ENCODE measurements at places on chromosomes 1 and 21.

DNA sequence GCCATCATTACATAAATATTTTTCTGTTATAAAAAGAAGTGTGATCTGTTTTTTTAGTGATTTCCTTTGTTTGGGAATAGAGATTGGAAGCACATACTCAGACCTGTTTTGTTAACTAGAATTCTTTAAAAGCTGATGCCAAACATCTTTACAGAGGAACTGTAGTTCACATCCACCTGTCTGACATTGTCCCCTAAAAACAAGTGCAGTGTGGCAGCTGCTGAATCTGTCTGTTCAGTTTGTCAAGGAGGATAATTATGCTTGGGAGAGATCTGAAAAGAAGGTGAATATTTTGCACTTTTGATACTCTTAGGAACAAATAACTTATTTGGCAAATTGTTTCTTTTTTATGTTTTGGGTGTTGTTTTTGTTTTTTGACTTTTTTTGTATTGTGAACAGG is 13.6 kb downstream of the AGMAT start:
- no peak for DNase-seq

GRCh38 chr1:237566581-237566980 is 324.1 kb downstream of the ZP4 start:
- DNase-seq = no peak

DNA sequence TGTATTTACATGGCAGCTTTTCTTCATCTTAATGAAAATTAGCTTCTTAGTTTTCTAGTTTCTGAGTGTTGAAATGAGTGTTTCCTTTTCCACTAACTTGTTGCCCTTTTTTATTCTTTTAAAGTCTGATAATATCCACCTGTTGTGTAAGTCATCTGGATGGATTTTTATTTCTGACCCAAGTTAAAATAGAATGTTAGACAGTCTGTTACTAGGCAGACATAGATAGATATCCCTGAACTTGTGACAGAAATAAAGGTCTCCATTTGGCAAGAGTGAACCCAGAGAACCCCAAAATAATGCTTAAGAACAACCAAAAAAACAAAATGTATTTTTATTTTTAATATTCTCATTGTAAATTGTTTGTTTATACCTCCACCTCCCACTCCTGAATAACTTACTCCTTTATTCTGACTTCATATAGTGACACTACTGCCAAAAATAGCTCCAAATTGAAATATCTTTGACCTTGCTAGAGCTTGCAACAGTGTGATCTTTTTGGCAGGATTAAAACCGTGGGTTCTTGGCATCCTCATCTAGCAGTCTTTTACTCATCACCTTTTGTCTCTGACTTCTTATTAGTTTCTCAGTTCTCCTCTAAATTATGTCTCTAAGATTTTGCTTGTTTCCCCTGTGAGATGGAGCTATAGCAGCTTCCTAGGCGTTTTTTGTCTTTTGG is 26.9 kb upstream of the SH3D21 start:
- no peak for DNase-seq

DNA sequence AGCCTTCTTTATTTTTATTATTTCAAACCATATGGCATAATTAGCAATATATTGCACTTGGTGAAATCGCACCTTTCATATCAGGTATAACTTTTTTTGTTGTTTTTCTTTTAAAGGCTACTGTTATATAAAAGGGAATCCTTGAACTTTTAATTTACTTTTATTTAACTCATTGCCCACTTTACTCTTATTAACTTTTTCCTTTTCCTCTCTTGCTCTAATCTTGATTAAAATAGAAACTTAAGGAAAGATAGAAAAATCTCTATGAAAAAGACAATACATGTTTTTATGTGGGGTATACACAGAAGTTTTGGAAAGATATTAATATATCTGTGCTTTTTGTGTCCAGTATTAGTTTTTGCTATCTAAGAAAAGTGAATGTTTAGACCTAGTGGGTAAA is 805.8 kb downstream of the USP25 start:
- DNase-seq = no peak

GRCh38 chr21:38712071-38712470 is 93.7 kb upstream of the ETS2 start:
- DNase-seq = no peak

DNA sequence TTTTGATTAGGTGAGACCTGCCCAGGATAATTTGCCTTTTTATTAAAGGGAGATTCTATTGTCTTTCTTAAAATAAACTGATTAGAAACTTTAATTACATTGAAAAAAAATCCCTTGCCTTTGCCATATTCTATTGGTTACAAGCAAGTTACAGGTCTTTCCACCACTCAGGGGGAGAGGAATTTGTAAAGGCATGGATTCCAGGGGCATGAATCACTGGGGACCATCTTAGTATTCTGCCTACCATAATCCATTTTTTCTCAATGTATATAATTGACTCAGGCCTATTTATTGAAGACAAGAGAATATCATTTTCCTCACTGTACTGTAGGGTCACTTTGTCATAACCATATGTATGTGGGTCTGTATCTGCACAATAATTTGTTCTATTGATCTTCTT is 124.3 kb upstream of the PDE4B start:
- no peak for DNase-seq

DNA sequence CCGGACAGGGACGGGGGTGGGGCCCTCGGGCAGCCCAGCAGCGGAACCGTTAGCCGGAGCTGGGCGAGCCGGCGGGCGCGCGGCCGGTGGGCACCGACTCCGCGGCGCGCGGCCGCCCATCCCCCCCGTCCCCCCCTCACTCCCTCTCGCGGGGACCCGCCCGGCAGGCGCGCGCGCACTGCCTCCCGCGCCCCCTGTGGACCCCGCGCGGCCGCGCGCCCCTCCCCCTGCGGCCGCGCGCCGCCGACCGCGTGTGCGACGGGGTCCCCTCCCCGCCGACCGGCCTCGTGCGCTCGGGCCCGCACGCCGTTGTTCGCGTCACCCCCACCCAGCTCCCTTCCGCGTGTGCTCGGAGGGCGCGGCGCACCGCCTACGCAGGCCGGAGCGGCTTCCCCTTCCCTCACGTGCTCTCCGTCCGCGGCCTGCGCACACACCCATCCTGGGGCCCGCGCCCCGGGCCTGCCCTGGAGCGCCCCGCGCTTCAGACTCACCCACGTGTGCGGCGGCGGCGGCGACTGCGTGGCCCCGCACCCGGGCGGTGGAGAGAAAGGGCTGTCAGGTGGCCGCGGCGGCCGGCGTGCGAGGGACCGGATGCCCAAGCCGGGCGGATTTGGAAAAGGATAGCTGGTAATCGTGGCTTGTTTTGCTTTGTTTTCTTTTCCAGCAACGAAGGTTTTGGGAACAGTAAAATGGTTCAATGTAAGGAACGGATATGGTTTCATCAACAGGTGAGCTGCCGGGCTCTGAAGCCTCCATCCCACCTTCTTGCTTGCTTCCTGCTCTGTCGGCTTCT is 717 bp downstream of the YBX1 start:
- DNase-seq = peak; percentile 55

- DNase-seq = peak; percentile 17
These were observed at the start of gene MAP3K6 for GRCh38 chr1:27366411-27367159. TSS of gene MAP3K6 (minus strand) at chr1:27366961. CDS start at chr1:27366597, 364 bp downstream.

- no peak for DNase-seq
These were observed 18.6 kb upstream of the HSPG2 start for GRCh38 chr1:21955501-21956281.

- DNase-seq = peak; percentile 34
These were observed 23.0 kb upstream of the LRRC8C start for GRCh38 chr1:89609781-89610456.

GRCh38 chr1:201311356-201312011 is 28.2 kb downstream of the PKP1 start:
- DNase-seq = no peak

GRCh38 chr1:165988817-165989216 is 161.4 kb downstream of the UCK2 start:
- DNase-seq = no peak

- no peak for DNase-seq
These were observed 13.8 kb downstream of the CLDN14 start for GRCh38 chr21:36466061-36466511.

Data from activated CD4-positive, alpha-beta T cell treated with anti-CD3 and anti-CD28 coated beads, Interleukin-2, amount 50 U/mL, for 1 hour (primary cell).